ENCODE measurements at places on chromosomes 11 and 22.
A peak's percentile ranks its signal among the peaks of the same experiment; 100 is the strongest.

GRCh38 chr22:39214383-39215069, 30.3 kb downstream of the PDGFB start:
- DNase-seq: no peak

DNA sequence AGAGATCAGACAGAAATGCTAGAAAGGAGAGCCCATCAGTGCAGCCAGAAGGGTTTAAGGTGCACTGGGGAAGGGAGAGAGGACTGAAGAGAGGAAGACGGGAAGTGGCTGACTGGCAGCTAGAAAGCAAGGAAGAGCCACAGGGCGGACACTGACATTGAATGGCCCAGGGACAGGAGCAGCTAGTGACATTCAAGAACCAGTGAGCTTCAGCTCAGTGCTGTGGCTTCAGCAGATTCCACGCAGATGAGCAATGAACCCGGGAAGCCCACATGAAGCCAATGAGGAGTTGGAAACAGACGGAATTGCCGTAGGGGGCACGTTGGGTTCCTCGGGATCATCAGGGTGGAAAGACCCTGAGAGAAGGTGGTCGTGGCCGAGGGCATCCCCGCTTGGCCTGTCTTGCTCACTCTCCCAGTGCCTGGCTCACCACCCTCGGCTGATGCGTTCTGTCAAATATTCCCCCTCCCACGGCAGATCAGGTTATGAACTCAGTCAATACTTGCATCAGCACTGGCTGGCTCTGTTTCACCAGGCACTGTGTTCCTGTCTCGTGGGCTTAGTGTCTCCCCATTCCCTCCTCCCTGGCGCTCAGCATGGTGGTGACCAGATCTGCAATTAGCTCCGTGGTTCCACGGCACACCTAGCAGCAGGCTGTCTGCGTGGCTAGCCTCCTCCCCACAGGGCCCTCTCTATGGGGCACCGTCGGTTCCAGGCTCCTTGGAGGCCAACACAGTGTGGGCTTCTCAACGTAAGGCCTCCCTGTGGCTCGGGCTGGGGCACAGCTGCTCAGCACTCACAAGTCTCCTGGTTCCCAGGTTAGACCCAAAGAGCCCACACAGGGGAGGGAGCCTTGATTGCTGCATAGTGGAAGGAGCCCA, 145.5 kb downstream of the TRIM29 start:
- DNase-seq: no peak

DNA sequence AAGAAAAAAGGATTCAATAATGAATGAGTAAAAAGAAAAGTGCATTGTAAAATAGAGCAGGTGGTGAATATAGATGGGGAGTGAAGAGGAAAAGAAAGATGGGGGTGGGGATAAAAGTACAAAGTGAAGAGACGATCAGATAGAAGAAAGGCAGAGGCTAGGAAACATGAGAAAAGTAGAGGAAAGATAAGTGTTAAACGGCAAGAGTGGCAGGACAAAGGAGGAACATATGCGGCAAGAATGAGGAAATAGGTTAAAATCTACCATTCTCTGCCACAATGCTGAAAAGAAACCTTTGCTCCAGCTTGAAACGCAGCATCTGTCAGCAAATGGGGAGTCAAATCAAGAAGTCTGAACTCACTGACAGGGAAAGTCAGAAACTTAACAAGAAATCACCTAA, 6.8 kb downstream of the FUT4 start:
- peak; percentile 65 for DNase-seq

DNA sequence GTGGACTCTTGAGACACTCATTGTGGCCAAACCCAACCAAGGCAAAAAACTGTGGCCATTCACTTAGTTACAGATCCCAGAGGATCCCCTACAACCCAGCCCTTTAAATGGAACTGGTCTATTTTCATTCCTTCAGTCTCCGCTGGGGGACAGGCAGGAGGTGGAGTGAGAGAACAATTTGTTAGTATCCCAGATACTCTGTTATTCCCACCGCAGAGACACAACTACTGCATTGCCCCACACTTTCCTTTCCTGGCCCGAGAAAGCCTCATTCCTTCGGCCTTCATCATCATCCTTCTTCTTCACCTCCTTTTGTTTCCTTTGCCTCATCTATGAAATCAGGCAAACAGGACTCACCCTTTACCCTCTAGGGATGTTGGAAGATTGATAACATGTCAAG, 191.1 kb downstream of the NTM start:
- no peak for DNase-seq

GRCh38 chr11:70454197-70454767, 56.0 kb downstream of the CTTN start:
- no peak for DNase-seq

GRCh38 chr11:76419896-76420295, 24.9 kb upstream of the EMSY start:
- DNase-seq: peak; percentile 57

DNA sequence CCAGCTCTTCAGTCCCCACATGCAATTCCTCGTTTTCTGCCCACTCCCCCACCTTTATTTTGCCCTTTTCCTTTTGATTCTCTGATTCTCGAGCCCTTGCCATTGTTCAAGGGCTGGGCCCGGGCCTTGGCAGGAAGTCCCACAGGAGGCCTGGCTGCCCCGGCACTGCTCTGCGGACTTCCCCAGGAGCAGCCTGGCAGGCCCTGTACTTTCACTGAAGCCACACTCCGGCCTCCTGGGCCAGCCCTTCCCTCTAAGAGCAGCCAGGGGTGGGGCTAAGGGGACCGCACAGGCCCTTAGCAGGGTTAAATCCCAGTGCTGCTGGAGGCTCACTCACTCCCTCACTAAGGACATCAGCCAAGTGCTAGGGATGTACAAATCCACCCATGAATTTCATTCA, 4.1 kb downstream of the LRRC32 start:
- DNase-seq: no peak

DNA sequence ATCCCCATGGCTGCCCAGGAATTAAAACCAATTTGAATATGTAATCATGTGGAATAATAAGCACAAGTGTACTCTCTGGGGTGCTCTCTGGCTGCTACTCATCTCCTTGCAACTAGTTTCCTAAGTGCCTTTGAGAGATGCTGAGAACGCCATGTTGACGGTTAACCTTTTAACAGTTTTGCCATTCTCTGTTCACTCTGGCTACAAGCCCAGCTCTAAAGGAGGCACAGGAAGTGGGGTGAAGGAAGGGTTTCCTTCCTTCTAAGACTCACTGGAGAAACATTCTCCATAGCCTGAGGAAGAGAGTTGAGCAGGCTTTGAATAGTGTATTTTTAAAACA, 122.0 kb upstream of the ZC3H12C start:
- DNase-seq: peak; percentile 78

- DNase-seq: no peak
Observed at GRCh38 chr11:113057038-113057437, 95.8 kb downstream of the NCAM1 start.

DNA sequence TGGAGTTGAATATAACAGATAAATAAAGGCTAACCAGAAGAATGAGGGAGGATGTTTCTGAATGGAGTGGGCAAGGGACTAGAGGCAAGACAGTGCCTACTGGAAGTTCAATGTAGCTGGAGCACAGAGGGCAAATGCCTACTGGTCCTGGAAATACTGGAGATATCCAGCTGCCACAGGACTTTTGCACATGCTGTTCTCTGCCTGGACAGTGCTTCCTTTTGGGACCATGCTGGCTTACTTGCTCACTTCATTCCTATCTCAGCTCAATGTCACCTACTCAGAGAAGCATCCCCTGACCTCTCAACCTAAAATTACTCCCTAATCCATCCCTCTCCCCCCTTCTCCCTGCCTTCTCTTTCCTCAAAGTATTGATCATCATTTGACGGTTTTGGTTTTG, 20.2 kb downstream of the RASD2 start:
- no peak for DNase-seq

DNA sequence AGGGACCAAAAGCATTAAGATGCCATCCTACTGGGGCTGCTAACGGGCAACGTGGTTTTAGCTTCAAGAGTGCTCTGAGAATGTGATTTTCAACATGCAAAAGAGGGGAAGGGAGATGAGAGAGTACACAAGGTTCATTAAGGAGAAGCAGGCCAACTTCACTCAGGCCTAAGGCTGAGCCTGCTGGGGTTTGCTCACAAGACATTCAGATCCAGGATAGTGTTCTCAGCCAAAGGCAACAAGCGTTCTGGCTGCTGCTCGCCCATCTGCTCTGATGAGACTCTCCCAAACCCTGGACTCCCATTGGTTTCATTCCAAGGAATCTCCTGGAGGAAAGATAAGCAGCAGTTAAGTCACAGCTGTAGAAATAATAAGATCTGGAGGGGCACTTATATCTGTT, 23.6 kb upstream of the UPB1 start:
- DNase-seq: no peak

DNA sequence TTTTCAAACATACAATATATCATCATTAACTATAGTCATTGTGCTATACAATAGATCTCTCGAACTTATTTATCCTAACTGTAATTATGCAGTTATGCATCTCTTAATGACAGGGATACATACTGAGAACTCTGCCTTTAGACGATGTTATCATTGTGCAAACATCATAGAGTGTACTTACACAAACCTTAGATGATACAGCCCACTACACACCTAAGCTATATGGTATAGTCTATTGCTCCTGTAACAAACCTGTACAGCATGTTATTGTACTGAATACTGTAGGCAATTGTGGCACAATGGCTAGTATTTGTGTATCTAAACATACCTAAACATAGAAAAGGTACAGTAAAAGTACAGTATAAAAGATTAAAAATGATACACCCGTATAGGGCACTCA, 27.4 kb upstream of the NRGN start:
- DNase-seq: no peak

- DNase-seq: no peak
Observed at GRCh38 chr22:38770257-38770949, 14.6 kb upstream of the SUN2 start.

- no peak for DNase-seq
Observed at GRCh38 chr11:8641332-8641731, 41.1 kb downstream of the TRIM66 start.

DNA sequence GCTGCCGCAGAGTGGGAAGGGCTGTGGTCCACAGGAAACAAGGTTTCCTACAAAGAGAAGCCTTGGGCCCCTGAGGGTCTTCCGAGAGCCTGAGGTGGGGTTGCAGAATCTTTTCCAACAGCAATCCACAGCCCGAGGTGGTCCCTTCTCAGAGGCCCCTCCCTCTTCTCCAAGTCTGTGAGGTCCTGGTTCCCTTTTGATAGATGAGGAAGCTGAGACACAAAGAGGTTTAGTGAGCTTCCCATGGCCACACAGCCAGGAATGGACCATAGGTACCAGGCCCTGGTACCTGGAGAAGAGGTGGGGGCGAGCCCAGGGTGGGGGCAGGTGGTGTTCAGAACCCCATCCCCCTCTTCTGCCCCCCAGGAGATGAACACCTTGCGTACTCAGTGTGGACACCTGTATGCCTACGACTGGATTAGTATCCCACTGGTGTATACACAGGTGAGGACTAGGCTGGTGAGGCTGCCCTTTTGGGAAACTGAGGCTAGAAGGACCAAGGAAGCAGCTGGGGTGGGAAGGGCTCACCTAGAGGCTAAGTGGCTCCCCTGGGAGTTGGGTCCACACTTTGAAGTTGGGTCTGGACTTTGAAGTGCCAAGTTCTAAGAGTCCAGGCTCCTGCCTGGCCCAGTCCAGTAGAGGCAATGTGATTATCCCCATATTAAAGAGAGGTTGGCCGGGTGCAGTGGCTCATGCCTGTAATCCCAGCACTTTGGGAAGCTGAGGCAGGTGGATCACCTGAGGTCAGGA, 7.0 kb downstream of the BEST1 start:
- no peak for DNase-seq

- no peak for DNase-seq
Observed at GRCh38 chr11:69398529-69399492, 82.7 kb upstream of the LINC01488 start.

DNA sequence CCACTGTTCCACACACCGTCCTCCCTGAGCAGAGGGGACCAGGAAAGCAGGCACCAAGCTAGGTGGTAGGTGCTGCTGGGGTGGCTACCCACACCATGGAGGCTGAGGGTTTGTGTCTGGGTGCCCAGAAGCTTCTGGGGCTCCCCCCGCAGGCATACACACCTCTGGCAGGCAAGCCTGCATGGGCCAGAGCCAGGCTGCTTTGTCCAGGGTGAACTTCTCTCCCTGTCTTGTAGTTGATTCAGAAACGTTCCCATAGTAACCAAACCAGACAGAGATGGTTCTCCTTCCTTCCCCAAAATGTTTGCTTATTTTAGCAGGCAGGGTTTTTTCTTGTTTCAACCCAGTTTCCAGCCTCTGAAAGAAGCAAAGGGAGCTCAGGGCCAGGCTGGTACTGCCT, 40.9 kb upstream of the SUSD2 start:
- DNase-seq: peak; percentile 77

DNA sequence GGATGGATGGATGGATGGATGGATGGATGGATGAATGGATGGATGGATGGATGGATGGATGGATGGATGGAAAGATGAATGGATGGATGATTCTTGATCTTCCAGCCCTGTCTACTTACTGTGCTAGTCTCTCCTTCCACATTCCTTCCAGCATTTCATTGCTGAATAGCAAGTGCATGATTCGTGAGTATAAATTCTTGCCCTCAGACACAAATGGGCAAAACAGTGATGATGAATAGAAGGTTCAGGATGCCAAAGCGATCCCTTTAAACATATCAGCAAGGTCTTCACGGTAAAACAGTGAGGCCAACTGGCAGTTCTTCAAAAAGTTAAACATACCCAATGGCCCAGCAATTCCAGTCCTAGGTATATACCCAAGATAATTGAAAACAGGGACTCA, 400.2 kb downstream of the MN1 start:
- no peak for DNase-seq

DNA sequence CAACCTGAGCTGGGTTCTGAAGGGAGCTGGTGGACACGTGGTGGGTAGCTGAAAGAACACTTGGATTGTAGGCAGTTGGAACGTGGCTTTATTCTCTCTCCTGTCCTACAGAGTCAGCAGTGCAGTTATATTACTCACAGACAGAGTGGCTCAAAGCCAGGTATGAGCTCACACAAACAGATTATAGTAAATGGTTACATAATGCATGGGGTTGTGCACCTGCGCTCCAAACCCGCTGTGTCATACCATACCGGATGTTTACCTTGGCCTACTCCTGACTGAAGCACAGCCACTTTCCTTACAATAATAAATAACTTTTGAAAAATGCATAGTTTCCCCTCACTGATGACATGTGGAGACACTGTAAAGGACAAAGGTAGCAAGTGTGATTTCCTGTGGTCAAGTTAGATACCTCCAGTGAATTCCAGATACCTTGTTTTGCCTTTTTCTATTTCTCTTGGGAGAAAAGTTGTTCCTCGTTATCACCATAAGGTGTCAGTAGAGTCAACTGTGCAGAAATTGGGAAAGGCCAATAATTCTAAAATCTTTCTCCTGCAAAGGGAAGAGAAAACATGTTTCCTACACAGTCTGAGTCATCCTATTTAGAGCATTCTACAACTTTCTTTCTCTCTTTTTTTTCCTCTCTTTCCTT, 13.5 kb downstream of the MS4A6A start:
- peak; percentile 41 for DNase-seq

GRCh38 chr11:114157476-114158050, 98.1 kb downstream of the ZBTB16 start:
- no peak for DNase-seq

- DNase-seq: no peak
Observed at GRCh38 chr11:73142128-73142377, at the start of gene FCHSD2. Gene FCHSD2 (minus strand): TSS chr11:73142318. CDS start chr11:73141877, 441 bp downstream.
